ENCODE measurements at places on chromosomes 13 and 19.

DNA sequence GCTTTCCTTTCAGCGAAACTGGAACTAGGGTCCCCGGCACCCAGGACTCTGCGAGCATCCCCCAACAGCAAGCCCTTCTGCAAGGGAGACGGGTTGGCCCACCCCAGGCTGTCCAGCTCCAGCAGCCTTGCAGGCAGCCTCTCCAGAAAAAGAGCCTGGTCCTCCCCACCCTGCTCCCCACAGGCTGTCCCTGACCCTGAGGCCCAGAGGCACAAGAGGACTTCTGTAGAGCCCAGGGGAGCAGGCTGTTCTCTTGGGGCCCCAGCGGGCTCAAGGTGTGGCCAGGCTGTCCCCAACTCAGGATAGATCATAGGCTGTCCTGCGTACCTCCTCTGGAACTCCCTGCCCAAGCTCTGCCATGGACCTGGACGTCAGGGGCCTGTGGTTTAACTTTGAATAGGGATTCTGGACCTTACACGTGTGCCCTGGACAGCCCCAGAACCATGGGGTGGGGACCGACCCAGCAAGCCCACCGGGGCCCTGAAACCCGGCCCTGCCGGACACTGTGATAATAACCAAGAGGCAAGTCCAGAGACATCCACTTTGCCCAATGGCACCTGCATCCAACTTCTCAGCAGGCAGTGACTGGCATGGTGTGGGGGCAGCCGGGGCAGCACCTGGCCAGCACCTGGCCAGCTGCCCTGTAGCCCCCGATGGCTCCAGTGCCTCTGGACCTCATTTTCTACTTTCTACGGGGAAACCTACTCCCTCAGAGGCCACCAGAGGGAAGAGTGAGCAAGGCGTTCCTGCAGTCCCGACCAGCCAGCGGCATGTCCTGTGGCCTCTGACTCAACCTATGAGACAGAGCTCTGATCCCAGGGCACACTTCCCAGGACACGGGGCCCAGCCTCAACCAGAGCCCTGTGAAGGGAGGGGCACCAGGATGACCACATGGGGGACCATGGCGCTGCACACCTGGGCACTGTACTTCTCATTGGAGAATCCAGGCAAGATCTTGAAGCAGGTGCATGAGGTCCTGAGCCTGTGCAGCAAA lies 50.9 kb upstream of the TPM4 start:
- DNase-seq, result no peak

DNA sequence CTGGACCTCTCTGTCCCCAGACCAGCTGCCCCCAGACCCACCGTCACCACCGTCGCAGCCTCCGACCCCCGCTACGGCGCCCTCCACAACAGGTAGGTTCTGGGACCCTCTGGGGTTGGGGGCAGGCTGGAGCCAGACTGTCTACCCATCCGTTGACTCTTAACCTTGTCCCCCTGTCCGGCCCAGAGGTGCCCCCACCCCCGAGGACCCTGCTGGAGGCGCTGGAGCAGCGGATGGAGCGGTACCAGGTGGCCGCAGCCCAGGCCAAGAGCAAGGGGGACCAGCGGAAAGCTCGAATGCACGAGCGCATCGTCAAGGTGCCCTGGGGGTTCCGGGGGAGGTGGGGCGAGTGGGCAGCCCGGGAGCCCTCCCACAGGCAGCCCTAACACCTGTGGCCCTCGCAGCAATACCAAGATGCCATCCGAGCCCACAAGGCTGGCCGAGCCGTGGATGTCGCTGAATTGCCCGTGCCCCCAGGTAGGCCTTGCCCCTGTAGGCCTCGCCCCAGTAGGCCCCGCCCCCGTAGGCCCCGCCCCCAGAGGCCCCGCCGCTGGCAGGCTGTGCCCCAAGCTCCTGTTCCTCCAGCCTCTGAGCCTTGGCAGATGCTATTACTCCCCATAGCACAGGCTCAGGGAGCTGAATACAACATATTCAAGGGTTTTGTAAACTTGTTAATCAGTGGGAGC lies 12.9 kb downstream of the CC2D1A start:
- no peak for DNase-seq

GRCh38 chr19:9149997-9150396 lies 9.8 kb downstream of the ZNF317 start:
- no peak for DNase-seq

DNA sequence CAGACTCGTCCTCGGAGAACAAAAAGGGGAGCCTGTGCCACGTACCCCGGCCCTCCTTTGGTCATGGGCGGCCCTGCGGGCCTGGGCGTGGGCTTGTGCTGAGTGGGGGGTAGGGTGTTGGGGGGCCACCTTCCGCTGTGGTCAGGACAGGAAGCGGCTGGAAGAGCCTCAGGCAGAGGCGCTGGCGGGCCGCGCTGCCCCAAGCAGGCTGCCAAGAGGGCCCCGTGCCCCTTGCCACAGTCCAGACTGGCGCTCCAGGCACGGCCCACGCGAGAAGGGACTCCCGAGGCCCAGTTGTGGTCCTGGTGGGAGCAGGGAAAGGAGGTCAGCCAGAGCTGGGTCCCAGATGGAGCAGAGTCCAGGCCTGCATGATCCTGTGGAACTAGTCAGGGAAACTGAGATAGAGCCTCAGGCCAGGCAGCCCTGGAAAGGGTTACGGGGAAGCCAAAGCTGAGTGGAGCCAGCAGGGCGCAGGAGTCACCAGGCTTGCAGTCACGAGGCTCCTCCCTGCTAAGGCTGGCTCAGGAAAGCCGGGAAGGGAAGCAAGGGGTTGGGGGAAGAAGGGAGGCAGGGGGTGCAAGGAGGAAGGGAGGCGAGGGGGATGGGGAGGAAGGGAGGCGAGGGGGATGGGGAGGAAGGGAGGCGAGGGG lies 135.0 kb downstream of the CRYL1 start:
- DNase-seq, result no peak

- no peak for DNase-seq
Observed at GRCh38 chr13:62613819-62614218, 1198.2 kb upstream of the PCDH20 start.

GRCh38 chr13:111387945-111388600 lies 67.6 kb downstream of the TEX29 start:
- no peak for DNase-seq

GRCh38 chr13:111409413-111409812 lies 89.0 kb downstream of the TEX29 start:
- DNase-seq, result no peak

DNA sequence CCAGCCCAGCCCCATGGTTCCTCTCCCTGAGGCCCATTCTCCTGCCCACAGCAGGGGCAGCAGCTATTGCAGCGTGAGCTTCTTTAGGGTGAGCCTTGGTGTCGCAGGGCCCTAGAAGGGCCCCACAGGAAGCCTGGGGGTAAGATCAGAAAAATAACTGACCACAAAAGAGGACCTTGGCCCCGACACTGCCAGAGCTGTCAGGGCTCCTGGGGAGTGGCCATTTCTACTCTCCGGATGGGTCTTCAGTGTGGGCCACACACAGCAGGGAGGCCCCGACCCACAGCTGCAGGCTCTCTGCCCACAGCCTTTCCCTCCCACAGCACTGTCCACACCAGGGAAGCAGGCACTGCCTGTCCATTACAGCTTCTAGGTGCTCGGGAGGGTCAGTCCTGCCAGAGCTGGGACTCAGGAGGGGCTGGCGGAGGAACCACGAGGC lies 3.5 kb upstream of the SIGLEC8 start:
- no peak for DNase-seq

GRCh38 chr13:112532837-112533745 lies 54.9 kb downstream of the TUBGCP3 start:
- no peak for DNase-seq

DNA sequence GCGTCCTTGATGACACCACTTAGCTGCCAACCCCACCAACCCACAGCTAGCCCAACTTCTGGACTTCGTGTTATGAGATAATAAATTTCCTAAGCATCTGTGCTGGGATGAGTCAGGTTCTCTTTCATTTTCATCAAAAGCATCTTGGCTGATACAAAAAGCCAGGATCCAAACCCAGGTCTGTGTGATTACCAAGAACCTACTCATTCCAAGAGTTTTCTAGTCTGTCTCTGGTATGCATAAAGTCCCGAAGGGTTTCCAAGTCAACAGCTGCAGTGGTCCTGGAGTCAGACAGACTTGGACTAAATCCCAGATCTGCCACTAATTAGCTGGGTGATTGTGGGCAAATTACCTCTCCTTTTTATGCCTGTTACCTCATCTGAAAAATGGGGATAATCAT lies 55.5 kb upstream of the SERP2 start:
- DNase-seq, result no peak

DNA sequence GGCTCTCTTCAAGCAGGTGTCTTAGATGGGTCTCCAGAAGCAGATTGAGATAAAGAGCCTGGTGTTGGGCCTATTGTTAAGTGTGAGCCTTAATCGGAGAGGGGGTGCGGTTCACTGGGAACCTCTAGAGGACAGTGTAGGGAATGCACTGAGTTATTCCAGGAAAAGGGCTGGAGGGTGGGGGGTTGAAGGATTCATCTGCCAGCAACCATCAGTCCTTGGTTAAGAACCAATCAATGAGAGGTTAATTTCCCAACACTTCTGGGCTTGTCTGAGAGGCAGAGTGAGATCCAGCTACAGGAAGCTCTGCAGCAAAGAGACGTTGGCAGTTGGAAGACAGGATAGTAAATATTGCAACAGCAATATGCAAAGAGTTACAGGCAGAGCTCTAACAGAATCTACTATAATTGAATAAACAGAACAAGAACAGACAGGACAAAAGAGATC lies 28.7 kb downstream of the CYP4F2 start:
- DNase-seq, result no peak

DNA sequence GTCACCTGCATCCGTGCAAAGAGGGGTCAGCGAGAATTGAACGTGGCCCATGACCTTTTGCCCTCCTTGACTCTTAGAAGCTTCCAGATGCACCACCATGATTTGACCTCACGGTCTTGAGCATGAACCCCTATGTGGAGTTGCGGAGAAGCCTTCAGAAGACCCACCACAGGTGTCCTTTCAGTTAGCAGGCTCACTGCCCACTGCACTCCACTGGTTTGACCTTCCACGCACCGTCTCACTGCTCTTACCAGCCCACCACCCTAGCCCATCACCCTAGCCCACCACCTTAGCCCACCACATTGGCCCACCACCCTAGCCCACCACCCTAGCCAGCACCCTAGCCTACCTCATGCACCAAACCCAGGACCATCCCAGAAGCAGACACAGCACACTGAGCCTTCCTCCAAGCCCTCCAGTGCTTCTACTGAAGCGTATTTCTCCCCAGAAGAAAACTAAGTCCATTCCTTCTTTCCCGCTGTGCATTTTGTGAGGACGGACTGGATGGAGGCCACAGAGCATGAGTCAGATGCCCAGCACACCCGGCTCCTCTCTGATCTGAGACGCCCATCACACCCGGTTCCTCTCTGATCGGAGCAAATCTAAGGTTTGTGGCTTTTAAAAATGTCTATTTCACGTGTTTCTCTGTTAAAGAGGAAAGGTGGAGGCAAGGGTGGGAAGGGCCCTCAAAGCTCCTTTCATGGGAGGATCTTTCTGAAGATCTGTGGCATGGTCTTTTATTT lies 45.8 kb downstream of the SOX1 start:
- DNase-seq, result no peak

DNA sequence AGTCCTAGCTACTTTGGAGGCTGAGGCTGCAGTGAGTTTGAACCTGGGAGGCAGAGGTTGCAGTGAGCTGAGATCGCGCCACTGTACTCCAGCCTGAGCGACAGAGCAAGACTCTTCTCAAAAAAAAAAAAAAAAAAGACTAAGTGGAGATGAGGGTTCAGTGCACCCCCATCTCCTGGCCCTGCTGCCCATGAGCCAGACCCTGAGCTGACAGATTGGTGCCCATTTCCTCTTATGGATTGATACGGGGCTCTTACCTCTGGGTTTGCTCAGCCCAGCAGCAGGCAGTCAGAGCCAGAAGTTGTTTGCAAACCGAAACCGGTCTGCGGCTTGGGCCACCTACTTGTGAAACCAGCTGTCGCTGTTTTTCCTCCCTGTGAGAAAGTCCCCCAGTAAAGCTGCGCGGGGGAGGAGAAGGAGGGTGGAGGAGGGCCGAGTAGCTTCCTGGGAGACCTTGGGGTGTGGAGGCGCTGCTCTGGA lies 36.9 kb downstream of the ARRDC2 start:
- peak; percentile 25 for DNase-seq

DNA sequence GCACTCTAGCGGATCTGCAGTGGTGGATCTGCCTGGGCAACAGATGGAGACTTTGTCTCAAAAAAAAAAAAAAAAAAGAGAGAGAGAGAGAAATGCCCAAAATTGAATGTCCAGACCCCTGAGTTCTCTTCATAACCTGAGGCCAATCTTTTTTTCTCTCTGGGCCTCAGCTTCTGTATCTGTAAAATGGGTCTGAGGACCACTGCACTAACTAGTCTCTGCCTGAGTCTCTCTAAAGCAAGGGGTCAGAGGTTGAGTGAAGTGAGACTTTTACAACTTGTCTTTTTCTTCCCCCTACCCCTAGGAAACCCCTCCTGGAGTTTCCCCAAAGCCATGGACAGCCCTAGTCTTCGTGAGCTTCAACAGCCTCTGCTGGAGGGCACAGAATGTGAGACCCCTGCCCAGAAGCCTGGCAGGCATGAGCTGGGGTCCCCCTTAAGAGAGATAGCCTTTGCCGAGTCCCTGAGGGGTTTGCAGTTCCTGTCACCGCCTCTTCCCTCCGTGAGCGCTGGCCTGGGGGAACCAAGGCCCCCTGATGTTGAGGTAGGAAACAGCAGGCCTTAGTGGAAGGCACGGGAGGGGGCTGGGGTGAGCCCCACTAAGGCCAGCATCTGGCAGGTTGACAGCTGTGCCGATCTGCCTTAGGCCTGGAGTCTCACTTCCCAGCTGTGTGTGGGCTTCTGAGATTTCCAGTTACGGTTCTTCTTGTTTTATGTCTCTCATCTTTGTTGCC lies 1.8 kb downstream of the TMEM91 start:
- no peak for DNase-seq

DNA sequence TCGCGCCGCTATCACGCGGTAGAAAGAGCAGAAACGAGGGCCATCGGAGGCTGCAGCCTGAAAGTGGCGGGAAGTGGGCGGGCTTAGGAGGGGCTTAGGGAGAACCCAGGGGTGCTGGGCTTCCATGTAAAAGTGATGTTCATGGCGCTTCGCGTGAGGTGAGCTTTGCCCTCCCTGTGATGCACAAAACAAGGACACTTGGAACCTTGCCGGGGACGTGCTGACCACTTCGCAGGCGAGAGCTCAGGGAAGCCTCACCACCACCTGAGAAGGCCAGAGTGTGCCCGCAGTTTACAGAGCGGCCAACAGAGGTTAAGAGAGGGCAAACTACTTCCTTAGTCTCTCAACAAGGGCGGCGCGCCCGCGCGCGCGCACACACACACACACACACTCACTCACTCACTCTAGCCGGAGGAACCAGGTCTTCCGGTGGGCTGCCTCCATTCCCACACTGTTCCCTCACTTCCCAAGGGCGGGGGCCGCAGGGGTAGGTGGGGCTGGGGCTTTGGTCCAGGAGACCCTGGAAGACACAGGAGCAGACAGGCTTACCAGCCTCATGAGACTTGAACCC lies 651 bp downstream of the GAPDHS start:
- DNase-seq, result no peak

DNA sequence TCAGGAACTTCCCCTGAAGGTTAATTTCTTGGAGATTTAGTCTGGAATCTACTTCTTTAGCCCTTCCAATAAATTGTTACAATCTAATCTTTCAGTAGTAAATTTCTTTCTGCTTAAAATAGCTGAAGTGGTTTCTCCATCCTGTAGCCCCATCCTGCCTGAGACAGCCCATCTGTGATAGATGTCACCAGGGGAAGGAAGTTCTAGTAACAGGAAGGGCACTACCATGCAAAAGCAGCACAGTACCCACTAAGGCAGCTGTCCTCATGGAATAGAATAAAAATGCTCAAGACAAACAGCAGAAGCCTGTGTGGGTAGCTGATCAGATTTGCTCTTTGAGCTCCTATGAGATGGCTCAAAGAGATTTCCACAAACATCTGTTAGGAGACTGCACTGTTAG lies 1036.5 kb downstream of the SLITRK5 start:
- no peak for DNase-seq

- no peak for DNase-seq
Observed at GRCh38 chr19:33245948-33246708, 20.5 kb upstream of the SLC7A10 start.
